ENCODE measurements at places on chromosomes 5 and 9.

- no peak for DNase-seq
Observed at GRCh38 chr9:124621371-124622328, 114.5 kb upstream of the NR5A1 start.

GRCh38 chr5:127561254-127561653, 43.8 kb downstream of the PRRC1 start:
- no peak for DNase-seq

DNA sequence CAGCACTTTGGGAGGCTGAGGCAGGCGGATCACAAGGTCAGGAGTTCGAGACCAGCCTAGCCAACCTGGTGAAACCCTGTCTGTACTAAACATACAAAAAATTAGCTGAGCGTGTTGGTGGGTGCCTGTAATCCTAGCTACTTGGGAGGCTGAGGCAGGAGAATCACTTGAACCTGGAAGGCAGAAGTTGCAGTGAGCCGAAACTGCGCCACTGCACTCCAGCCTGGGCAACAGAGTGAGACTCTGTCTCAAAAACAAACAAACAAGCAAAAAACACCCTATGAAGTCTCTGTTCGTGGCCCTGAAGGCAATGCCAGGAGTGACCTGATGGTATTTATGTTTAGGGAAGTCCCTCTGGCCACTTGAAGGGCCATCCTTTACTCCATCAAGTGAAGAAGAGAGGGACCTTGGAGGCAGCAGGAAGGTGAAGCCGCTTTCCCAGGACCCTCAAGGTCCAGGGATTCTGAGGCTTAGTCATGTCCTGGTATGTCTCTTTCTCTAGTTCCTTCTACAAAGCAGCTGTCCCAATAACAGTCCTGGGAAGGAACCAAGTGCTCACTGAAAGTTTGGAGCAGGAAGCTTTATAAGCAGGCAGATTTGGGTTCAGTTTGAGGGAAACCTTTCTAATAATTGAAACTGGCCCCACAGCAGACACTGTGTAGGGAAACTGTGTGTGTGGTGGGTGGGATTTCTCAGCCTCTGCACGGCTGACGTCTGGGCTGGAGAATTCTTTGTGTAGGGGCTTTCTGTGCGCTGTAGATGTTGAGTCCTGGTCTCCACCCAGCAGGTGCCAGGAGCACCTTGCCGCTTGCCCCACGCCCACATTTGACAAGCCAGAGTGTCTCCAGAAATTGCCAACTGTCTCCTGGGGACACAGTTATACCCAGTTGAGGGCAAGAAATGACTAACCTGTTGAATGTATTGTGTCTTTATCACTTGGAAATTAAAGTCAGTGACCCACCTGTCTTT, 12.5 kb downstream of the PHF2 start:
- no peak for DNase-seq

GRCh38 chr9:108547411-108548135, 308.2 kb downstream of the ACTL7B start:
- DNase-seq, result no peak

GRCh38 chr9:121718084-121718483, 66.7 kb downstream of the DAB2IP start:
- DNase-seq, result no peak

- DNase-seq, result no peak
Observed at GRCh38 chr9:15386465-15386864, 36.2 kb upstream of the SNAPC3 start.

DNA sequence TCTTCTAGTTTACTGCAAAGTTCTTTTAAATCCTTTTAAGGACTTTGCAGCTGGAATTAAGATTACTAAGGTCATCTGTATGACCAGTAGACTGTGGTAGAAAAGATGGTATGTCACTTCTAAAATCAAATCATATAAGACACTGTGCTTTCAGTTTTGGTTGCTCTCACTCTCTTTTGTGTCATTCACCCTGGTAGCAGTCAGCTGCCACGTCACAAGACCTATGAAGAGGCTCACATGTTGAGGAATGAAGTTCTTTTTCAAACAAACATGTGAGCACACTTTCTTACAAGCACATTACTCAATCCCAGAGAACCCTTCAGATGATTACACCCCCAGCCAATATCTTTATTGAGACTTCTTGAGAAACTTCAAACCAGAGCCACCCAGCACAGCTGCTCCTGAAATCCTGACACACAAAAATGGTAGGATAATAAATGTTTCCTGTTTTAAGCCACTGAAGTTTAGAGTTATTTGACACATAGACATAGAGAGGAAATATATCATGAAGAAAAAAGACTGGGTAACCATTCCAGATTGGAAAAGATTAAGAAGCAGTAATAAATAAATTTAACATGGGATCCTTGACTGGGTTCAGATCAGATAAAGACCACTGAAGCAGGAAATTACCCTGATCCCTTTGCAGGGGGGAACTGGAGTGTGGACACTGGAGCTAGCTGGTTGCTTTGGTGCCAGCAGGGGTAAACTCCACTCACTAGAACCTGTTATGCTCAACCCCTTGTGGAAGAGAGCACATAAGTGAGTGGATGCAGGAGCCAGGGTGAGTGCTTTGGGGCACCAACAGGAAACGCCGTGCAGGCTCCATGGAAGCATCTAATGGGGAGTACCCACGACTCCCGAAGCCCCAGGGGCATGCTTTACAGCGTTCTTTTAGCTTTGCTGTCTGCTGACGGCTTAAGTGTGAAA, 64.1 kb downstream of the SLCO4C1 start:
- no peak for DNase-seq

GRCh38 chr5:16152601-16153568, 26.7 kb downstream of the MARCHF11 start:
- no peak for DNase-seq

DNA sequence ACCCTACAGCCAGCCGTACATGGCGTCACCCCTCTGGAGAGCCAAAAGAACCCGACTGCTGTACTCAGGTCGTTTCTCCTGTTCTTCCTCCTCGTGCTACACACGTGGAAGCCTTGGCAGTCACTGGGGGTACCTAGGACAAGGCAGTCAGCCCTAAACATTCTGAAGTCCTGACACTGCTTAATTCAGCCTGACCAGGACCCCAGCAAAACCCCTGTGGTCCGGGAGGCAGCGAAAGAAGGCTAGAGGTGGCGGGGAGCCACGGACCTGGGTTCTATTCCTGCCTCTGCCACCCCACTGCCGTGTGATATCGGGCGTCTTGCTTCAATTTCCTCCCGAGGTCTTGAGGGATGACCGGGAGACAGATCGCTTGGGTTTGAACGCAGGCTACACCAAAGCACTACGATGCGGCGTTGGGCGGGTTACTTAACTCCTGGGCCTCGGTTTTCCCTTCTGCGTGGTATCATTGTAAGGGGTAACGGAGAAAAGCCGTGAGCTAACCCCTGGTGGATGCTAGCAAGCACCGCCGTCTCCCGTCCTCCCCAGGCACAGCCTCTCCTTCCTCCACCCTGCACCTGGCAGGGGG, 429 bp upstream of the ARL10 start:
- no peak for DNase-seq

Measured in NCI-H2107 (cell line).